ENCODE measurements at places on chromosomes 1 and 21.

DNA sequence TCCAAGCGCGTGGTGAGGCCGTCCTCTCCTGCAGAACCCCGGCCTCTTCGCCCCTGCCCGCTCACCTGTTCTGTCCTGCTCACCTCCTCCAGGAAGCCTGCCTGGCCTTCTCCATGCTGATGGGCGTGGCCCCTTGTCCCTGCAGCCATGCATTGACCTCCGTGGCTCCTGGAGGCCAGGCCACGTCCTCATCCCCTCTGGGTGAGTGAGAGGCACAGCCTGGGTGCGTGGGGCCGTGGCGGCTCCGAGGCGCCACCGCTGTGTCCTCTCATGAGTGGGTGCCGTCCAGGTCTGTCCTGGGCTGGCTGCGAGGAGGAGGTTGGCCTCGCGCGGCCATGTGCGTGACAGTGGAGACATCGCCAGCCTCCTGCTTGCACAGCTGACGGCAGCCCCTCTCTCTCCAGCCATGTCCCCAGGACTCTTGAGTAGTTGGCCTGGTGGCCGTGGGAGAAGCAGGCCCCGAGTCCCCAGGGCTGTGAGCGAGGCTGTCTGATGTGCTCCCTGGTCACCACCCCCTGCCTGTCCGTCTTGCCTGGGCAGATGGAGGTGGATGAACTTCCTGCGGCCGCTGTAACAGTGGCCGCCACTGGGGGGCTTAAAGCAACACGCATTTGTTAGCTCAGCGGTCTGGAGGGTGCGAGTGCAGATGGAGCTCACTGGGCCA is 58.1 kb downstream of the PRKCZ start:
- DNase-seq, result no peak

DNA sequence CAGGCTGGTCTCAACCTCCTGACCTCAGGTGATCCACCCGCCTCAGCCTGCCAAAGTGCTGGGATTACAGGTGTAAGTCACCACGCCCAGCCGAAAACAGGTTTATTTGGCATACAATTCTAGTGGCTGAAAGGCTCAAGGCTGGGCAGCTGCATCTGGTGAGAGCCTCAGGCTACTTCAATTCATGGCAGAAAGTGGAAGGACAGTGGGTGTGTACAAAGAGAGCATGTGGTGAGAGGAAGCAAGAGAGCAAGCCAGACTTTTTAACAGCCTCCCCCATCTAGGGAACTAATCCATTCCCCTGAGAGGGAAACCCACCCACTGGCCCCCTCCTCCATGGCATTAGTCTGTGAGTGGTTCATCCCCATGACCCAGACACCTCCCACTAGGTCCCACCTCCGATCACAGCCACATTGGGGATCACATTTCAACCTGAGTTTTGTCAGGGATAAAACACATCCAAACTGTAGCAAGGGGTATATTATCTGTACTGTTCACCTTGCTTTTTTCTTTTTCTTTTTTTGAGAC is 9.5 kb downstream of the BMP8A start:
- DNase-seq, result no peak

DNA sequence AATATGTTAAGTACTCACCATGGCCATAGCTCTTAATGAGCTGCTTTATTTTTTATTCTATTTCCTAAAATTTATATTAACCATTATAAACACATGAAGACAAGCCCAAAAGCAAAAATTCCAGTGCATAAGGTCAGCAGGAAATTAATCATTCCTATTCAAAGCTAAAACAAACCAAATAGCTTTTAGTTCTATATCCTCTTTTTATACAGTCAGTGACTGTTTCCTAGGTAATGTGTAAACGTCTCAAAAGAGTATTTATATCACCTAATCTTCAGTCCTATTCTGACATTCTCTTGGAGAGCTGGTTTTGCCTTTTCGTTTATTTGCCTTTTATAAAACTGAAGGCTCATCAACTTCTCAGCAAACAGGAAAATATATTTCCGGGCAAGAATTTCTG is 4.2 kb downstream of the GOLPH3L start:
- no peak for DNase-seq

DNA sequence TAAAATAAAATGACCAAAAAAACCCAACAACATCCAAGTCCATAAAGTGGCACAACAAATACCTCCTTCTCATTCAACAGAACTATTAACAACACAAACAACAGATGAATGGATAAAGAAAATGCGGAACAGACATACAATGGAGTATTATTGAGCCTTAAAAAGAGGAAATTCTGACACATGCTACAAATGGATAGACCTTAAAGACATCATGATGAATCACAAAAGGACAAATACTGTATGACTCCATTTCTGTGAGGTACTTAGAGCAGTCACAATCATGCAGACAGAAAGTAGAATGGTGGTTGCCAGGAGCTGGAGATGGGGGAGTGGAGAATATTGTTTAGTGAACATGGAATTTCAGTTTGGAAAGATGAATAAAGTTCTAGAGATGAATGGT is 42.6 kb downstream of the EYA3 start:
- no peak for DNase-seq

GRCh38 chr1:14451217-14451616 is 147.3 kb upstream of the KAZN start:
- DNase-seq, result no peak

GRCh38 chr1:231719485-231720183 is 93.0 kb downstream of the DISC1 start:
- DNase-seq, result no peak

DNA sequence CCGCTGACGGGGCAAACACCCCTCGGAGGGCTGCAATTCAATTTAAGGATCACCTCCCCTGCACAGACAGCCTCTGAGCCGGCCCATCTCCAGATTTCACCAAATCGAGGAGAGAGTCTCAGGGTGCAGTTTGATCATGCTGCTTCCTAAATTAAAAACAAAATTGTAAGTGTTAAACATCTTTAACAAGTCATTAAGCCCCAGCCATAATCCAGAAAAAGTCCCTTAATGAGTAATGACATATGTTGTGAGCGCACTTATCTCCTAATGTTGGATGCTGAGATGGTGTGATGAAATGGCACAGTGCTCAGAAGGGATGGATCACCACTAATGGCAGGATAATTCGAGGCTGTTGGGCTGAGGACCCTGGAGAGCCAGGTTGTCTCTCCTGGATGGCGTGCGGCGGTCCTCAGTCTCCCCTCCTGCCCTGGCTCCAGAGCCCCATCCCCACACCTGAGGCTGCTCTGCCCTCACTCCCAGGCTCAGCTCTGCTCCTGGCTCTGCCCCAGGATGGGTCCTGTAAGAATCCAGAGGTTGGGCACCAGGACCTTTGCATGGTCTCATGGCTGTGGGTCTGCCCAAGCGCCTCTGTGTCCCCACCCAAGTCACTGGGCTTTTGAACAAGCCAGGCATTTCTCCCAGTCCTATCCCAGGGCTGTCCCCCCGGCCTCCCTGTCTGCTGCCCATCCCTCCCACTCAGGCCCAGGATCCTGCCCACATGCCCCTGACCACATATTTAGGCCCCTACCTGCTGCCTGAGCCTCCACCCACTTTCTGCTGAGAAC is 224.4 kb upstream of the POU3F1 start:
- no peak for DNase-seq

DNA sequence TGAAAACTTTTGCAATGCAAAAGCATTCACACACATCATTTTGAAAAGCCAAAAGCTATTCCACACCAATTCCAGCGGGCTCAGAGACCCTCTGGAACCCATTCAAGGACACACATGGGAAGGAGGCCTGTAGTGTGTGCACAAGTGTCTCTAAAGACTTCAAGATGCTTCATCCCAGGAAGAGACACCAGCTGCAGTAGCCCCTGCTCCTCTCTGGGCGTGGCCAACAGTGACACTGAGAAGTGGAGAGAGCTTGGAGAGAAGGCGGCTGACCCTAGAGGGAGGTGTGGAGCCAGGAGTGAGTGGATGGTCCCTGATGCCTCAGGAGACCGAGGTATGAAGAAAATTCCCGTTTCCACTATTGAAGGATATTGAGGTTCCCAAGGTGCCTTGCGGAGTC is 14.9 kb upstream of the TNNI1 start:
- DNase-seq, result no peak

- DNase-seq, result peak; percentile 76
These were observed 222.4 kb upstream of the B3GALT2 start for GRCh38 chr1:193408782-193409293.

DNA sequence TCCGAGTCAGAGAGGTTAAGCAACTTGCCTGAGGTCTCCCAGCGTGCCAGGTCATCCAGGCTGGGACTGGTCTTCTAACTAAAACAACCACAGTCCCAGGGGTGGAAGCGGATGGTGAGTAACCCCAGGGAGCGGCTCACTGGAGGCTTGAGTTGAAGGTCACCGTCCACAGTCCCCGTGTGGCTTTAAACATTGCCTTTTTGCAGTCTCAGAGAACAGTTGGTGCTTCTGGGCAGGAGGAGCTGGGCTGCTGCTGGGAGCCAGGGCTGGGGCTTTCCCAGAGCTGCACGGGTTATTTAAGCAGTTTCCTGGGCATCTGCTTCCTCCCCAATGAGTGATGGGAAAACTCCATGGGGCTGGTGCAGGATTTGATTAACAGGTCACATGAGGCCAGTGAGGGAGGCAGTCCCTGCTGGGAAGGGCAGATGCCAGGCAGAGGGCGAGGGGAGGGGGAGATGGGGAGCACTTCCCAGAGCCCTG is 12.3 kb downstream of the ARHGEF10L start:
- DNase-seq, result no peak

DNA sequence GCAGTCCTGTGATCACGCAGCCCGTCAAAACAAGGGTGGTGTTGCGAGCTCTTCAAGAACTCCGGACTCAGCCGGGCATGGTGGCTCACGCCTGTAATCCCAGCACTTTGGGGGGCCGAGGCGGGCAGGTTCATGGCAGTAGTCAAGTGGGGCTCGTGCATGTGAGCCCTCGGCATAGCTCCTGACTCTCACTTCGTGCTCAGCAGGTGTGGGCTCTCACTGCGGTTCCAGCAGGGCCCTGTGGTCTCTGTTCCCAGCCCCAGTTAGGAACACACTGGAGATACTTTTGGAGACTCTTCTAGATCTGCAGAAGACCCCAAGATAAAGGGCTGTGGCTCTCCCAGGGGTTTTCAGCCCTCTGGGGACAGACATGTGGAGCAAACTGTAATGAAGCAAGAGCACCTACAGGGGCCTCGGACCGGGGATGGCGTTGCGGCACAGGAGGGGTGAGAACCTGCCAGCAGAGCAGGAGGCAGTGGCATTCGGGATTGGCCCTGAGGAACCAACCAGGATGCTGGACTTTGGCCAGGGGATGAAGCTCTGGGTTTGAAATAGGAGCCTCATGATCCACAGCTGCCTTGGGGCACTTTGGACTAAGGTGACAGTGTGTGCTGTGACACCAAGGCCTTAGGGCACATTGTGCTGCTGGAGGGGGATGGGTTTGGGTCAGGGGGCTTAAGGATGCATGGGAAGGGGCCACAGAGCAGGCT is 443.2 kb downstream of the CAMTA1 start:
- DNase-seq, result no peak

DNA sequence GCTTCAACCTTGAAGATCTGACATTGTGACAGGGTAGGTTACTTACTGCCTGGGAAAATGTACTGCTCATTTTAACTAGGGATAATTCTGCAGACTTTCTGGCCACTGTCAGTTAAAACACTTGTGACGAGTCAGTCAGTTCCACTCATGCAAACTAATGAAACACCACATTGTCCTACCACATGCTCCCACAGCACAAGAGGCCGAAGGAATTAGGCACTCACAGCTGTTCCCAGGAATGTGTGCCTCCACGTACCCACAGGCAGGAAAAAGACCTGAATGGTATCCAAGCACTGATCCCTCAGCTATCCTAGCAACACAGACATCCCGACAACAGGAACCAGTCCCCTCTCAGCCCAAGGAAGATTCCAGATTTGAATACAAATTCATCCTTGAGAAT is 12.3 kb downstream of the BCAR3 start:
- DNase-seq, result no peak

- DNase-seq, result no peak
These were observed 455.0 kb downstream of the BRINP3 start for GRCh38 chr1:190022709-190023108.

GRCh38 chr1:6691507-6691906 is 10.1 kb downstream of the DNAJC11 start:
- DNase-seq, result no peak

DNA sequence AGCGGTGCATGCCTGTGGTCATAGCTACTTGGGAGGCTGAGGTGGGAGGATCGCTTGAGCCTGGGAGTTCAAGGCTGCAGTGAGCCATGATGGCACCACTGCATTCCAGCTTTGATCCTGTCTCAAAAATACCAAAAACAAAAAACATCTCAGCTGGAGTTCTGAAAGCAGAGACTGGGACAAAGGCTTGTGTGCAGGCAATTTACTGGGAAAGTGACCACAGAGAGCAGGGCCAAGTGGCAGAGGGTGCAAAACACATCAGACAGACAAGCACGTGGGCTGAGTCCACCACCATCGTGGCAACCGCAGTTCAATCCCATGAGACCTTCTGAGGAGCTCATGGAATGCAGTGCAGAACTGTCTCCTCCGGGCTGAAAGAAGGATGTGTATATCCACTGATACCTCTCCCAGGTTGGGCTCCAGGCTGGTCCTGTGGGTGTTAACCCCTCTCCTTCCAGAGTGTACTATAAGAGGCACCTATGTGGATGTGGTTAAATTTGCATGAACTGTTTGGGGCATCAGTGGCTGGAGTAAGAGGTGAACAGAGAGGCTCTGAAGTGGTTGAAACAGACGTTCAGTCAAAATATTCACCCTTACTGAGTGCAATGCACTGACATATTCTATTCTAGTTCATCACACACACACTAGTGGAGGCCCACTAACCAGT is 10.8 kb downstream of the PIGP start:
- no peak for DNase-seq

DNA sequence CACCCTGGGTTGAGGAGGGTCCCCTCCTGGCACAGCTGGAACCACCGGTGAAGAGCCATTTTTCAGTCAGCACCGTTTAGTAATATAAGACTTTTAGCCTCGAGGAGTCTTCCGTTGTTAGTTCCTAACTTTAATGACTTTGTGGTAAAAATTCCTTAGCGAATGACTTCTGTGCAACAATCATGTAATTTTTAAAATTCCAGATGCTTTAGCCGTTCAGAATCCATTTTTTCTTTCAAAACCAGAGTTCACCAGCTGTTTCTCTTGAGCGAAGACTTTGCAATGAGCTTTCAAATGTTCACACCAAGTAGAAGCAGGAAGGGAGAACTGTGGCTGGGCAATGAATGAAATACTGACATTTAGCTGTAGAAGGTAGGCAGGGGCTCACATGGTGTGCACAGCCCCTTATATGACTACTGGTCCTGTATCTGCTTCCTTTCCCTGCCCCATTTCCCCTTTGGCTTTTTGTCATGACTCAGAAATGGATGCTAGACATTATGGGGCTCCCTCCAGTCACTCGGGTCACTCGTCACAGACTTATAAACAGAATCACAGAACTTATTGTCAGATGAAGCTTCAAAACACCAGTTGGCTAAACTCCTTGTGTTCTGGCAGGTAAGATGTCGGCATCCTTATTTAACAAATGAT is 4.1 kb downstream of the DISC1 start:
- peak; percentile 74 for DNase-seq

- DNase-seq, result no peak
These were observed 103.6 kb downstream of the SPAG17 start for GRCh38 chr1:118081387-118081786.

GRCh38 chr1:198674009-198674408 is 35.2 kb downstream of the PTPRC start:
- DNase-seq, result no peak

Measured in BJ (cell line).